ENCODE measurements at places on chromosomes 7 and 10.
A peak's percentile ranks its signal among the peaks of the same experiment; 100 is the strongest.

DNA sequence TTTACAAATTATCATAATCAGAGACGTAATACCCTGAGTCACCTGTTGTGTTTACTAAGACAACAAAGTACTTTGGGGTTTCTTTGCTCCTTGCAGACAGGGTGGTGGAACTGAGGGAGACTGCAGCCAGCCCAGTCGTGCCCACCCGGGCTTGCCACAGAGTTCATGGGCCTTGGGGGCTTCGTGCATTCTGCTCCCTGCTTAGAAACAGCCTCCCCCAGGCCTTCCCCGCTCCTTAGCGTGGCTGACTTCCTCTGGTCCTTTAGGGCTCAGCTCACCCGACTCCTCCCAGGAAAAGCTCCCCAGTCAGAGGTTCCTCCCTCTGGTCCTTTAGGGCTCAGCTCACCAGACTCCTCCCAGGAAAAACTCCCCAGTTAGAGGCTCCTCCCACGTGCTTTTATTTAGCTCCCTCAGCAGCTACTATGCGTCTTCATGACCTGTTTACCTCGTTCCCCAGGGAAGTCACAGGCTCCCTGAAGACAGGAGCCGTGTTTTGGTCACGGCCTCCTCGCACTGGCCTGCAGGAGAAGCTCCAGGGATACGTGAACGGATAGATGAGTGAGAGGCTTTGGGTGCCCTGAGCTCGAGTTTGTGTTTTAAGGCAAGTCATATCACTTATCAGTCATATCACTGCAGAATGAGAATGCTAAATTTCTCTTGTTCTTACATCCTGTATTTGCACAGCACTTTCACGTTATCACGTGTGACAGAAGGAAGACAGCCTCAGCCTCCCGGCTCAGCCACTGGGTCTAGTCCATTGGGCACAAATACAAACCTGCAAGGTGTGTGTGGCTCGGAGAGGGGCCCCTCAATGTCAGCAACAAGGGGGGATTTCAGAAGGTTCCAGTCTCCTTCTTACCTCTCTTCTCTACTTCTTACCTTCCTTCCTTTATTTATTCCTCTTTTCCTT lies 52.7 kb upstream of the VIPR2 start:
- peak; percentile 12 for DNase-seq

DNA sequence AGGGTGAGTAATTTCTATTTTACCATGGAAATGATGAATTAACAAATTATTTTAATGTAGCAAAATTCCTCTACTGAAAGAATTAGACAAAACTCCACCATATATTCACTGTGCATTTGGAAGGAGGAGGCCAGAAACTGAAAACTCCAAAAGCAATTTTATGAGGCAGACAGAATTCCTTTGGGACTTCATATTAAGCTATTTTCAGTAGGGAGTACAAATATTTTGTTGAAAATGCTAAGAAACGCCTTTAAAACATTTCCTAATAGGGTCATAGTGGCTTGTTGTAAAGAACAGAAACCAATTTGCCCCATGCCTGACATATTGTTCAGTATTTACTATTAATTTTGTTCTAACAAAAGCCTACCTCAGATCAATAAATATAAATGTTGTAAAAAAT lies 117.8 kb downstream of the TES start:
- DNase-seq = no peak

DNA sequence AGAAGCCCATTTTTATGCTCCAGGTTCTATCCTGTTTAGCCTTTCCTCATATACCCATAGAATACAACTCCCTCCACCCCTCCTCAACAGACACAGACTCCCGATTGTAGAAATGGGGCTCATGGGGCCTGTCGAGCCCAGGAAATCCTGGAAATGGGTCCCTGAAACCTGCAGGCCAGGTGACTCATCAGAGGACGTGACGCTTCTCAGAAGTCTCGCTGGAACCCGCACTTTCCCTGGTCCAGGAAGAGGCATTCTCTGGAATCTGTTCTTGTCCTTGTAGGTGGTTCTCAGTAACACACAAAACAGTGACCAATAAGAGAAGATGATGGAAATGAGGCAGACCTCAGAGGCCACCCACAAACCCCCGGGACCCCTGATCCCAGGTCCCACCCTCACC lies 244.8 kb upstream of the PPP2R2D start:
- DNase-seq = no peak

- DNase-seq = no peak
Measured at GRCh38 chr10:114024876-114025610, 18.6 kb upstream of the ADRB1 start.

DNA sequence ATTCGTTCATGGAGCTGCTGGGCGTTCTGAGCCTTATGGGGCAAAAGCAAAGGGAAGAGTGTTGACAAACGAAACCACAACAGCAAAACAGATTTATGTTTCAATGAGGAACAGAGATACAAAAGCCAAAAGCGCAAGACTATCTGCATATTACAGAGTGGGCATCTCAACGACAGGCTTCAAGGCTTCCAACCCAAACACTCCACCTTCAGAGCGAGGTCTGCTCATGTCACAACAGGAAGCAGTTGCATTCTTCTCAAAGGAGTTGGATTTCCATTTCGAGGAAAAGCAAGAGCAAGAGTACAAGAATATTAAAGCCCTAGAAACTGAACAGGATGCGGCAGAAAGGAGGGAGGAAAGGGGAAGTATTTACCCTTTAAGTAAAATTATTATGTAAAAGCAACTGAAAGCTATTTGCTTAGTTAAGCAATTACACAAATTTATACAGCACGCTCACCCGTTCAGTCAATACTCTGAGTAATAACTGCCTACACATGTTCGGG lies 189.3 kb downstream of the ELMO1 start:
- DNase-seq = no peak

DNA sequence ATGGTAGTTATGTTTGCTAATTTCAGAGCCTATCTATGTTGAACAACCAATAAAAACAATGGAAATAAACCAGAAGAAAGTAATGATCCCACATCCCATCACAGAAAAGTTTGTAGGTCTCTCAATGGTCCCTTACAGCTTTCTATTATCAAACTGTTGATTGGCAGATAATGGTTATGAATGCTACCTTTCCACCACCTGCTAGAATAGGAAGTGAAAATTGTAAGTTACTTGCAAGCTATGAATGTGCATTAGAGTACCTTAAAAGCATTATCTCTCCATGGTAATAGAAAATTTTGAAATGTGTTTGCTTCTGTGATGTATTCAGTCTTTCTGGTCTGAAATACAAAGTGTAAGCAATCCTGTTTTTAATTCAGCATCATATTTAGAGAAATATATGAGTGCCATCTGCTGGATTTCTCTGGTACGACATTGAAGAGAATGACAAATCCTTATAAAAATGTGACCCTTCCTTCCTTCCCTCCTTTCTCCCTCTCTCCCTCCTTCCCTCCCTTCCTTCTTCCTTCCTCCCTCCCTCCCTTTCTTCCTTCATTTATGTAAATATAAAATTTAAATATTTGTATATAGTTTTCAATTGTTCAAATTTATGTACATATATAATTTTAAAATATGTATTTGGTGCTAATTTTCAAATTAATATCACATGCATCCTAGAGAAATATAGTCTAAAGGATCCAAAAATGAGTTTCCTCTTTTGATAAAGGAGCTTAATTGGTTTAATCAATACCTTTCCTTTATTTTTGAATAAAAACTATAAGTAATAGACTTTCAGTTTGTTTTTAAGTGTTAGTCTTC lies 41.4 kb upstream of the PNLIPRP3 start:
- no peak for DNase-seq

- DNase-seq = no peak
Measured at GRCh38 chr10:126417220-126417825, 29.0 kb upstream of the ADAM12 start.

DNA sequence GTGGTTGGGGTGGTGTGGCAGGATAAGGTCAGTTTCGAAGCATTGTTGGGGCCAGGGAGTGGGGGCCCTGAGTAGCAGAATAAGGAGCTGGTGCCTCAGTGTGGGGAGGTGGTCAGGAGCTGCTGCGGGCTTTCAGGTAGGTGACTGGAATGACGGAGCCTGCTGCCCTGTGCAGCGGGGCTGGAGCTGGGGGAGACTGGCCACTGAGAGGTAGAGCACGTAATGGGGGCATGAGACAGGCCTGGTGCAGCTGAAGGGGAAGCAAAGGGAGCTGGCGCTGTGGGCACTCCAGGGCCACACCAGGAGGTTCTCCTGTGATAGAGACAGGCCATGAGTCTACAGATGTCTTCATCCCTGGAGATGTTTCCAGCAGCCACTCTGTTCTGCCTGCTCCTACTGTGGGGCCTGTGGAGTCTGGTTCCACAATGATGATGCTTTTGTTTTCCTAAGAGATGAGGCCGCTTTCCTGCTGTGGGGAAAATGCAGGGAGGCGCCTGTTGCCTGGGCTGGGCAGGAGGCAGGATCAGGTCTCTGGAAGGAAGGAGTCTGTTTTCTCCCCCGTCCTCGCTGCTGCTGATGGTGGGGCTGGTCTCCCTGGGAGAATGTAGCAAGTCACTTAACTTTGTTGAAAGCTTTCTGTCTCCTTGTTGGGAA lies 31.1 kb downstream of the NUB1 start:
- no peak for DNase-seq

DNA sequence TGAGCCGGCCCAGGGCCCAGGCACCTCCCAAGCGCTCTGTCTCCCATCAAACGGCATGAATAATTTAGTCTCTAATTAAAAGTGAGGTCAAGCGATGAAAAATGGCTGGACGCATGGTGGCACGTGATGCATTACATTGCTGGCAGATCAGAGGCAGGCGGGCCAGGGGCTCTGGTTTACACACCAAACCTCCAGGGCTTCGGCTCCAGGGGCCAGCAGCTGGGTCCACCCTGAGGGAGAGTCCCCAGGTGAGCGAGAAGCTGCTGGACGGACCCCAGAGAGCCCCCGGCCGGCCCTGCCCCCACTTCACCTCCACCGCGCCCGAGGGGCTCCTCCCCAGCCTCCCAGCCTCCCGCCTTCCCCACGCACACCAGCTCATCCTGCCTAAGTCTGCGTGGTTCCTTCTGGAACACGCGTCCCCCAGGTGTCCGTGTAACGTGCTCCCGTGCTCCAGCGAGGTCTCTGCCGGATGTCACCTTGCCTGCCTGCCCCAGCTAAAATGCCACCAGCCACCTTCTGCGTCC lies 23.2 kb downstream of the UNCX start:
- DNase-seq = no peak

GRCh38 chr10:44402465-44403195 lies 17.7 kb upstream of the CXCL12 start:
- no peak for DNase-seq

GRCh38 chr10:95266674-95267095 lies 24.1 kb downstream of the PDLIM1 start:
- DNase-seq = no peak

DNA sequence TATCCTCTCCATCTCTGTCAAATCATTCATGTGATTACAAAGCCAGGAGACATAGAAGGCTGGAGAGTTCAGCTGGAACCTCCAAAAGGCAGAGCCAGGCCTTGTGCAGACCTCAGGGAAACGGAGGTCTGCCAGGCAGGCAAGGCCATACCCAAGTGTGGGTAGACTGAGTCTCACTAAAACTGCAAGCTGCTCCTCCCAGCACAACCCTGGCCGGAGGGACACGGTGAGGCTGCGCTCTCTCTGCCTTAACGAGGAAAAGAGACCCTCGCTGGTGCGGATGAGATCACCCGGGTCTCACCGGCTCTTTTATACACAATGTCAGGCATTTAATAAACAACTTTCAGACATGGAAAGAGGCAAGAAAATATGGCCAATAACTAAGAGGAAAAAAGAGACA lies 66.1 kb upstream of the INPP5A start:
- no peak for DNase-seq

DNA sequence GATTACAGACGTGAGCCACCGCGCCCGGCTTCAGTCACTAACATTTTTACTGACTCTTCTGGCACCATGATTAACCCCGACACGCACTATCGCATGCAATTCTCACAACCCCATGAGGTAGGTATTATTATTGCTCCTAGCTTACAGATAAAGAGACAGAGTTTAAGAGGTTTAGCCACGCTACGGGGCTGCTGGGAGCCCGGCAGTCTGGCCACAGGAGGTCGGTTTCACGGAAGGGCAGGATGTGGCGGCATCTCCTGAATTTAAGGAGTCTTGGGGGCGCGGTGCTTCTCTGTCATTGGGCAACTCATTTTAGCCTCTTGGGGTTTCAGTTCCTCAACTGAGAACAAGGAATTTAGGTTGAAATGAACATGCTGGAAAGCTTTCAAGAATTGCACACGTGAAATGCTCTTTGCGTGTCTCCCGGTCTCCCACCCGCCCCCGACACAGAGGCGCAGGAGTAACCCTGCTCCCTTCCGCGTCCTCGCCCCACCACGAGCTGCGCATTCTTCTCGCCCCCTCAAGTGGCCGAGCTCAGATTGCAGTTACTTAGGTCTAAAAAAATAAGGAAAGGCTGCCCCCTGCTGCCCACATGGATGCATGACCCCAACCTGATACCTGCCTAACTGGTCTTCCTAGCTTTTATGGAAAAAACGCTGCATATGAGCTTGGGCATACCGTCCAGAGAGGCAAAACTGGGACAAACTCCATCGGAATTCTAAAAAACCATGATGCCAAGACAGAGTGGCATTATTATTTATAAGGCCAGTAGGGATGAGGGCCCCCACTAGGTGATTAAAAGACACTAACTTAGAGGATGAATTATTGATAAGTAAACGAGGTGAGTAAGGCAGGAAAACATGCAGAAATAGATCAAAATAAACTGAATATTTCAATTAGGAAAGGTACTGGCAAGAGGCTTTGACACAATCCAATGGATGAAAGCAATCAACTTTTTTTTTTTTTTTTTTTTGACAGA lies 12.4 kb downstream of the PRSS2 start:
- peak; percentile 77 for DNase-seq

DNA sequence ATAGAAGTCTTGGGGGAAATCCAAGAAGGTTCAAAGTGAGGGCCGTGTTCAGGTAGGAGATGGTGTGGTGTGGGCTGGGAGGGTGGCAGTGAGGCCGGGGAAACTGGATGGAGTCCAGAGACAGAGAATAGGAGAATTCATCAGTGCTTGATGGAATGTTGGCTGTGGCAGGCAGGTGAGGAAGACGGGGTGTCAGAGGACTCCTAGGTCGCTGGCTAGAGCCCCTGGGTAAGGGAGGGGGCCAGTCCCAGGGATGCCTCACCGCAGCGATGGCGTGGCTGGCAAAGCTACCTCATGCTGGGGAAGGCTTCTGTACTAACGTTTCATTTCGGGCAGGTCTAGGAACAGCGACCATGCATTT lies 373.0 kb downstream of the RPS24 start:
- DNase-seq = no peak

- DNase-seq = no peak
Measured at GRCh38 chr10:88840104-88840503, 11.5 kb downstream of the ANKRD22 start.

GRCh38 chr7:3897430-3898372 lies 596.6 kb downstream of the SDK1 start:
- peak; percentile 45 for DNase-seq

DNA sequence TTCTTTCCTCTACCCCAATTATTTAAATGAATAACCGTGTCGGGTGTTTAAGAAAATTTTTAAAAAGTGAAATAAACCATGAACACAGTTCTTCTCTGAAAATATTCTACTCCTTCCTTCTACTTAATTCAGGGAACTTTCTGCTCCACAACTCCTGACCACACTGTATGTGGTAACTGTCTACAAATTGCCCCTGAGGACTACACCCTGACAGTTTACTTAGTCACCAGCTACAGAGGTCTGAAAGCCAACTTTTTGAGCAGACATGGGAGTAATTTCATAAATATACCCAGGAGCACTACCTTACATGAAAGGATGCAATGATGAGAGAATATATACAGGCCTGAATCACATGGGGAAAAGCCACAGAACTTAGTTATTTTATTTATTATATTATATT lies 523.2 kb upstream of the SORCS1 start:
- no peak for DNase-seq
